Left ventricle myocardium superior (tissue), 1 donor: ENCODE measurements at places on chromosomes 2 and 18.
A peak's percentile ranks its signal among the peaks of the same experiment; 100 is the strongest.

GRCh38 chr2:128786316-128786715 is 467.6 kb upstream of the HS6ST1 start:
- no peak for DNase-seq

- DNase-seq = no peak
Measured at GRCh38 chr2:121722479-121722878, 14.2 kb downstream of the NIFK start.

DNA sequence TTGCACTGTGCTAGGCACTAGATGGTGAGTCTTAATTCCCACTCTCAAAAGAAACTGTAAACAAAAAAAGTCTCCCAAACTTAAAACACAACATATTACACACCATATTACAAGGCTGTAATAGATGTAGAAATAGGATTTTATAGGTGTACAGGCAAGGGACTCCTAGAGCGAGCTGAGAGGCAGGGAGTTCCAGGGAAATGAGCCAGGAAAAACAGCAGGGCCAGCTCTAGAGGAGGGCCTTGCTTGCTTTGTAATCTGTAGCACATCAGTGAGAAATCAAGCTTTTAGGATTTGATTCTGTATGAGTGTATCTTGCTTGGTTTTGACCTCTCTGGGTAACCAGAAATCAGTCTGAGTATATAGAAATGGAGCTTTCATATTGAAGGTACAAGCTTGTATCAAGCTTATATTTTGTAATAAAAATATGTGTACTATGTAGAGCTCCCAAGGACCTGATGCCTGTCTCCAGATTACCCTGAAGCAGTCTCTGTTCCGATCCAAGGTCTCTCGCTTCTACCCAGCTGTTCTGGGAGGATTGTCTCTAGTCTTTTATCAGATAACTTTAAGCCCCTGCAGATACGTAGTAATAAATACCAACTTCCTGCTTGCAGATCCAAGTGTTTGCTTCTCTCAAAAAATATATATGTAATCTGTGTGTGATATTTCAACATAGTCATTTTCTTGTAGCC is 73.0 kb downstream of the MYO1B start:
- no peak for DNase-seq

GRCh38 chr2:20194097-20195015 is 30.6 kb downstream of the SDC1 start:
- DNase-seq = no peak

DNA sequence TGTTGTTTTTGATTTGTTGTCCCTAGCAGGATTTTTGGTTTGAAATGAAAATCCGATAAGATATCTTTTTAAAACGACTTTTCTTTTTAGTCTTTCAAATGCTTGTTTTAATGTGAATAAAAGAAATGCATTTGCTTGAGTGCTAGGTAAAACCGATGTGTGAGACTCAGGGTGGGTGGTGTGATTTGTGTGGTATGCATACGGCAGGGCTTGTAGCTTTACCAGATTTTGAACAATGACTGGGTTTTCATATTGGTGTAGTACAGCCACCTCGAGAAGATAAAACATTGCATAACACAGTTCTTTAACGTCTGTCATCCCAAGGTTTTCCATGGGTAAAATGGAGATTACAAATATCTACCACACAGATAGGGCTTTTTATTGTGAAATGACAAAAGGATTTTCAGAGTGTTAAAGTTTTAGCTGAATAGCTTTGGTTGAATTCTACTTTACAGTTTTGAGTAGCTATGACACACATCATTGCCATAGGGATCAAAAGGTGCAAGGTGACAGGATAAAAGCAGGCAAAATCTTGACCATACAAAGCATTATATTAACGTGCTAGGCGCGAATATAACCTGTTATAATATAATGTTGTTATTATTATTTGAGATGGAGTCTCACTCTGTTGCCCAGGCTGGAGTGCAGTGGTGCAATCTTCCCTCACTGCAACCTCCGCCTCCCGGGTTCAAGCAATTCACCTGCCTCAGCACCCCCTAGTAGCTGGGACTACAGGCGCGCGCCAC is 824 bp upstream of the ZNF638 start:
- DNase-seq = no peak

GRCh38 chr2:135121016-135121657 is 69.0 kb downstream of the RAB3GAP1 start:
- DNase-seq = no peak

DNA sequence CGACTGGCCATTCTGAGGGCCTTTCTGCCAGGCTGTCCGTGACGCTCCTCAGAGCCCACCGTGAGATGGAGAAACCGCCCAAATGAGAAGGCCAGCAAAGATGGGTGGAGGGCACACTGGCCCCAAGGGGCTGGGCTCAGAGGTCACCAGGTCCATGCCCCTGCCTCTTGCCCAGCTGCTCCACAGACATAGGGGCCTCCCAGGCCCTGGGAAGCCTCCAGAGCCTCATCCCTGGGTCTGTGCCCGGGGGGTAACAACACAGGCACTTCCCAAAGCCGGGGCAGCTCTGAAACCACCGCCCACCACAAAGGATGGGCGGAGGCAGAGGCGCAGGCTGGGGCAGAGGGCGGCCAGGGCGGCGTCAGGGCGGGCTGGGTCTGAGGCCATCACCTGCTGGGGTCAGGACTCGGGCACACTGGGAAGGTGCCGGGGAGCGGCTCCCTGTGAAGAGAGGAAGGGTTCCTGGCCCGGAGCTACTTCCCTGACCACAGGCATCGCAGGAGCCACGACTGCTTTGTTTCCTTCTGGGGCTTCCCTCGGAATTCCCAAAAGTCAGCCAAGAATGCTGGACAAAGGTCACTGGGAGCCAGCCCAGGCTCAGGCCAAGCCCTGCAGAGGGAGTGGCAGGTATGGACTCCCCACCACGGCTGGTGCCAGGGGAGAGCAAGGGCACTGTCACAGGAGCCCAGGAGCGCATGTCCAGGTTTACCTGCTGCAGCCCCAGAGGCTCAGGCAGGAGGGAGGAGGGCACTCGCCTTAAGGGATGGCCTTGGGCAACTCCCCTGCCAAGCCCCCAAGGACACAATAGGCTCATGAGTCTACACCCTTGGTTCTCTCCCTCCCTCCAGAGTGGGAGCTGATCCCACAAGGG is 9.4 kb downstream of the CYP26B1 start:
- no peak for DNase-seq

DNA sequence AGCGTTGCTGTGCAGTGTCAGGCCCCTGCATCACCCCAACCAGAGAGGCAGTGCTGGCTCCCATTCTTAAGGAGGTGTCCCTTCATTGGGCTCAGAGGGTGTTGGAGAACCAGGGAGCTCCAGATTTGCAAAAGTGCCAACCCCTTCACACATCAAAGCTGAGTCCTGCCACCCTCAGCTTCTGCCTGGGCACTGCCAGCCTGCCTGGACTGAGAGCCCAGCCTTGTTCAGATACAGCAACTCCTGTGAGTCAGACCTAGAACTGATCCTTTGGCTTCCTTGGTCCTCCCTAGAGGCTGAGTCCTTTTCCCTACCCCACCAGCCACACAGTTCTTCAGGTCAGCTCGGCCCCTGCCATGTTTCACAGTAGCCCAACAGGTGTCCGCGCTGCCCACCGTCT is 424.9 kb upstream of the MYT1L start:
- no peak for DNase-seq

GRCh38 chr18:26803643-26804042 is 61.9 kb downstream of the AQP4 start:
- no peak for DNase-seq

GRCh38 chr18:42578792-42579191 is 536.7 kb downstream of the RIT2 start:
- no peak for DNase-seq

DNA sequence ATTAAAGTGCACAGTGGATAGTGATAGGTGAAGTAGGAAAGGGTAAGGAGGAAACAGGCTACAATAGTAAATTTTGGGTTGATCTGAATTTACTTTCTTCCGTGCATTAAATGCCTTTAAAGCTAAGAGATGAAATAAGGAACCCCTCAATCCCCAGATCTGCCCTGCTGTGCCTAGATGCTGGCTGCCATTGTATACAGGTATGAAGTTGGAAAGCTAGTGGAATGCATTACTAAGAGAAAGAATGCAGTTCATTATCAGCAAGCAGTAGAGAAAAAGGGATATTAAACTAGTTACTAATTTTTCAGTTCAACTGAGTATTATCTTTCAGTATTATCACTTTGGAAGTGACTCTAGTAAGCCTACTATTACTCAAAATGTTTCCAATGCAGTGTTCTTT is 93.3 kb downstream of the WDPCP start:
- no peak for DNase-seq

- no peak for DNase-seq
Measured at GRCh38 chr2:6352247-6352646, 513.5 kb downstream of the CMPK2 start.

- DNase-seq = no peak
Measured at GRCh38 chr2:53969285-53969967, 1.4 kb downstream of the PSME4 start.

DNA sequence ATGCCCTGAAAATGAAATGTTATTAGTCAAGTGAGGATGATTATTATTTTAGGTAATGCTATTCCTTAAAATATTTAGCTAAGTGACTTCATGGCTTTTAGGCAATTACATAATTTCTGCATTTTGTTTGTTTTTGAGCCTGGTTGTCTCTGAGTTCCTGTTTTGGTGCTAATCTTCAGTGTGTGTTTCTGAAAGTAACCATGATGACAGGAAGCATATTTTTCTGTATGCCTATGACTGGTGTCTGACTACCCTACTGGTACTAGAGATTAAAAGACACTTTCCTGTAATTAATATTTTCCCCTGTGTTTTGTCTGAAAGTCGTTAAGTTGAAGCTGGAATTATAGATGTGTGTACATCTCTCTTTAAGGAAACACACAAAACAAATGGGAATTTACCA is 295.0 kb upstream of the SPRED2 start:
- DNase-seq = no peak

DNA sequence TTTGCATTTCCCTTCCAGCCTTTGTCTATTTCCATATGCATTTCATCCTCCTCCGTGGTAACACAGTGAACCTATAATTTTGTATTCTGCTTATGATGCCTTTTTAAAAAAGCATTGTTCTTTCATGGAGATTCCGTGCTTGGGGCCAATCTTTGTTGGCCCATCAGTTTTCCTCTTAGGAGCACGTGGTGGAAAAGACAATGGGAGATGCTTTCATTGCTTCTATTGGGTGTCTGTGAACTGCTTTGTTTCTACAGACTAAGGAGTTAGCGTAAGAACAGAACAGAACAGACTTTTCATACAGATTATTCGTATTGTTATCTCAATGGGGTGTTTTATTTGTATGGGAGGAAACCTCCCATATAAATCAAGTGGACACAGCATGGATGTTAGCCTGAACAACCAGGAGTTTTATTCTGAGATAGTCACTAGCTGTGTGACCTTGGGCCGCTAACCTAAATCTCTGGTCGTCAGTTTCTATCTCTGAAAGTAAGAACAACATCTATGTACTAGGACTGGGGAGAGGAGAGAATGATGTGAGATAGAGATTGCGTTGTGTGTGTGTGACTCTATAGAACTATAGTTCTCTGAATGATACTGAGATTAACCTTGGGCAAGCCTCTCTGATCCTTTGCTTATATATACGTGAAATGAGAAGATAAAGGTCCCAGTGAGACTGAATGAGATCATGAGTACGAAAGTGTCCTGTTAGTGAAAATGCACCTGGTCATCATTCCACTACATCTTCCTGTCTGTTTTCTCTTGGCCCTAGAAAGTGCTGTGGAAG is 22.9 kb upstream of the YWHAQ start:
- DNase-seq = no peak

- DNase-seq = no peak
Measured at GRCh38 chr2:165144315-165144714, 59.5 kb downstream of the SCN3A start.

- DNase-seq = peak; percentile 7
Measured at GRCh38 chr2:29009270-29009669, 28.2 kb downstream of the TOGARAM2 start.

DNA sequence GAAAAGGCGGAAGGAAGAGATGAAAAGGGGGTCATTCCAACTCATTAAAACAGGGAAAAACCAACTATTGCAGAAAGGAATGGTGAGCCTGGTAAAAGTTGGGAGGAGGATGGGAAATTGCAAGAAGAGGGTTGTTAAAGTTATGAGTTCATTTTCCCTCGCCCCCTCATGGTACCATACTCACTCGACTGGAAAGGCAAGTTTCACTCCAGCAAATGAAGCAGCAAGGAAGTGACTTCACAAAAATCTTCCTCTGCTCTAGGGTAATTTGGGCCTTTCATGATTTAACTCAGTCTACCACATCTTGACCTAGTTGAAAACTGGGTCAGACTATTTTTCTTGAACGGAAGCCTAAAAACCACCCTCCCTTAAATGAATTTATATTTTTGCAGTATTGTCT is 22.8 kb upstream of the DAW1 start:
- no peak for DNase-seq

GRCh38 chr2:235223011-235223410 is 270.8 kb upstream of the AGAP1 start:
- no peak for DNase-seq

DNA sequence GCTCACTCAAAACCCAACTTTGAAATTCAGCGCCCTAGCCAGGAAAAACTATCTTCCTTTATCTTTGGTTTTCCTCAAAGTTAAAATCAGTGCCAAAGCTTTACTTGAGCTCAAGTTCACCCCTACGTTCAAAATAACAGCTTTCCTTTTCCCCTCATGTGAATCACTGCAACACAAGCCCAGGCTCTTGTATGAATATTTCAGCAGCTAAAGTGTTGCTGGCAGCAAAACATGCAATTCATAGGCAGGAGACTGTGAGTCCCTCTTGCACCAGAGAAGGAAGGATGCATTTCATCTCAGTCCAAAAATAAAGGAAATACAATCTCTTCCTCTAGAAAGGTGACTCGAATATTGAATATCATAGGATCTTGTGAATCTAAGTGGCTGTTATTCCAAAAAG is 461.3 kb upstream of the SOX11 start:
- no peak for DNase-seq

DNA sequence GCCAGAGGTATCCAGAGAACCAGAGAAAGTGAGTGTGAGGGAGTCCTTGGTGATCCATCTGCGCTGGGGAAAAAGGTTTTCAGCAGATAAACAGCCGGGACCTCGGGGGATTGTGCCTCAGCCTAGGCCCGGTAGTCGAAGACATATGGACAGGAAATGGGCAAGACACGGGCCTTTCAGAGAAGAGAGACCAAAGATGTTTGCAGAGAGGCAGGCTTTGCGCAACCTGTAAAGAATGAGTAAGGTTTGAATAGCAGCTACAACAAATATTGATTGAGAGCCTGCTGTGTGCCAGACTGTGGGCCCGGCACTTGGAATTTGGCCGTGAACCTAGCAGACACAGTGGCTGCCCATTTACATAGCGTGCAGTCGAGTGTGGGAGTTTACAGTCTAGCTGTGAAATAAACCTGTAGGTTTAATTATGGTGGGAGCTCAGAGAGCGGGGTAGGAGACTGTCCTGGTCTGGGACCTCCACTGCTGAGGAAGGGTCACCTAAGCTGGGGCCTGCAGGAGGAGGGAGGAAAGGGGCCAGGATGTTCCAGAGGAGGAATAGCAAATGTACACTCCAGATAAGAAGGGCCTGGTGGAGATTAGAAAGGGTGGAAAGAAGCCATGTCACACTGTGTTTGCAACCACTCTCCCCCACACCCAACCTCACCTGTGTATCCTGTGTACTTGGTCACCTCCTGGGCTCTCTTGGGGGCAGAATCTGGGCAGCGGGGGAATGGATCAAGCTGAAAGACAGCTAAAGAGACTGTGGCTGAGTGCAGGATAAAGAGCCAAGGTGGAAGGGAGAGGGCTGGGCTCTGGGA is 3.0 kb downstream of the SH2D6 start:
- DNase-seq = no peak
